Activated CD4-positive, alpha-beta T cell treated with anti-CD3 and anti-CD28 coated beads for 48 hours (primary cell): ENCODE measurements at places on chromosomes 5 and 9.
A peak's percentile ranks its signal among the peaks of the same experiment; 100 is the strongest.

GRCh38 chr5:107799306-107799705 is 128.6 kb upstream of the EFNA5 start:
- no peak for DNase-seq

GRCh38 chr9:128101690-128102089 is 25.8 kb downstream of the PTGES2 start:
- no peak for DNase-seq

- DNase-seq: no peak
These were observed 13.7 kb upstream of the SYK start for GRCh38 chr9:90787771-90788460.

GRCh38 chr9:83346655-83347420 is 191.4 kb downstream of the FRMD3 start:
- no peak for DNase-seq

DNA sequence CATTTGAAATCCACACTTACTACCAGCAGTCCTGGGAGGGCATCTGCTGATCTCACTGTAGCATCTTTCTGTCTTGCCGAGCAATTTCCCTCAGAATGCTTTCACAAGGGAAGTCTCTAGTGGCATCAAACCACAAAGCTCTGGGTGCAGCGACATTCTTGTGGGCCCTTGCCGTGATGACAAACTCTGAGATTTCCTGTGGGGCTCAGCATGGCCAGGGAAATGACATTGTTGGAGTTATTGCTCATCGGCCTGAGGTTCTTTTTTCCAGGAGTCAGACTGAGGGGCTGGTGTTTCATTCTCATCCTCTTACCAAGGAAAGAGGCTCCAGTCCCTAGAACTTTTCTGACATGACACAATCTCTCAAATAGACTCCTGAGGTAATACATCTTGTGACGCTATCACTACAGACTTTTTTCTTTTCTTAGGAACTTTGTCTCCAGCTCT is 51.4 kb downstream of the PFDN1 start:
- peak; percentile 81 for DNase-seq

GRCh38 chr5:115433918-115434317 is 110.7 kb downstream of the FEM1C start:
- no peak for DNase-seq

DNA sequence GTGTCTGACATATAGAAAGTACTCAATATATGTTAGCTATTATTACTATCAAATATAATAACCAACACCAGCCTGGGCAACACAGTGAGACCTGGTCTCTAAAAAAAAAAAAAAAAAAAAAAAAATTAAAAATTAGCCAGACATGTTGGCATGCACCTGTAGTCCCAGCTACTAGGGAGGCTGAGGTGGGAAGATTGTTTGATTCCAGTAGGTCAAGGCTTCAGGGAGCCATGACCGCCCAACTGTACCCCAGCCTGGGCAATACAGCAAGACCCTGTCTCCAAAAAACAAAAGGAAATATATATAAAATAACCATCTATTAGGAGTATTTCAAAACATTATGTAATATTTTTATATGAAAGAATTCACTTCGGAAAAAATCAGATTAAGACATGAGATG is 40.6 kb downstream of the CLINT1 start:
- no peak for DNase-seq

DNA sequence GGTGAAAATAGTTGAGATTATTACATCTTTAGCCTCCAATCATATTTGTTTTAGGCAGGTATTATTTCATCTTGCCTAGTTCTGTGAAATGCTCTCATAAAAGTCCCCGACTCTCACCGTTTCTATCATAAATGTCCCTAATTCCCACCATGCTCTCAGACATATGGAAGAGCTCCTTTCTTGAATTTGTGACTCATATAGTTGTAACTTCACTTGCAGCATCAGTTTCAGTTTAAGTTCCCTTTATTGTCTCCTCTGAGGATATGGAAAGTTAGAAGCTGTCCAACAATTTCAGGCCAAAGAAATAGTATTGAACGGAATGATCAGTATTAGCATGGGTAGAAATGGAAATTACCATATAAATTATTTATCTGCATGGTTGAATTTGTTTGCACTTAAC is 187.5 kb upstream of the NR4A3 start:
- no peak for DNase-seq

GRCh38 chr9:130933114-130934046 is 5.7 kb downstream of the FIBCD1 start:
- DNase-seq: no peak

DNA sequence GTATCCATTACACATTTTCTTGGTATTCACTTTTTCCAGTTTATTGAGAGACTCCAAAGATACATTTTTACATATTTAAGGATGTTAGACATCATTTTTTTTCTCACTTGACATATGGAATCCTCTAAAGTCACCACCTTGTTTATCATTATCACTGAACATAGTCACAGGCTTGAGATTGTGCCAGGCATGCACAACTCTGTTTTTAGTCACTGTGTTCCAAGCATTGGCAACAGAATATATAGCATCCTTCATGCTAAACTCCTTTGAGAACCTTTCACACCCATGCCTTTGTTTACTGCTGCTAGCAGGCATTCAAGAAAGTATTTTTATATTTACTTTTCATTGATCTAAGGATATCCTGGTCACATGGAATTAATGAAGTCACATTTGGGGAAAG is 668.6 kb upstream of the ARRDC3 start:
- DNase-seq: no peak

DNA sequence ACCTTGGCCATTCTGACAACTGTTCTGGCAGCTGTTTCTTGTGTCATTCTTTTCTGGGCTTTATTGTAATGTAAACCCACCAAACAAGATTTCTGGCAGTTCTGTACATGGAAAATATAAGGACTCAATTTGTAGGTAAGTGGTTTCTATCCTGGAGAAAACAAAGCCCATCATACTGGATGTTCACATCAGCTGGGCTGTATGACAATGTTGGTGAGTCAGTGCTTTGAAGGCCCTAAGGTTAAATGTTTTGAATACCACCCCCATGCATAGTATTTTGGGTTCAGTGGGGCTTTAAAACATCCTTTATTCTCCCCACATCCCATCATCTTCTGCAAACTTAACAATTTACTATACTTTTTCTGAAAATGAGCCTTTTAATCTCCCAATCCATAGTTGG is 52.5 kb downstream of the SH3GL2 start:
- no peak for DNase-seq

- DNase-seq: no peak
These were observed 21.8 kb upstream of the CEP72 start for GRCh38 chr5:590346-590745.
